ENCODE measurements at places on chromosomes 5 and 9.

- DNase-seq = no peak
Observed at GRCh38 chr5:39014561-39014960, 59.6 kb downstream of the RICTOR start.

- DNase-seq = no peak
Observed at GRCh38 chr5:33148076-33148513, 292.7 kb upstream of the TARS1 start.

- DNase-seq = peak; percentile 58
Observed at GRCh38 chr9:99092643-99093491, 12.0 kb upstream of the TGFBR1 start.

GRCh38 chr5:446066-446882 is 3.3 kb downstream of the EXOC3 start:
- DNase-seq = peak; percentile 26

DNA sequence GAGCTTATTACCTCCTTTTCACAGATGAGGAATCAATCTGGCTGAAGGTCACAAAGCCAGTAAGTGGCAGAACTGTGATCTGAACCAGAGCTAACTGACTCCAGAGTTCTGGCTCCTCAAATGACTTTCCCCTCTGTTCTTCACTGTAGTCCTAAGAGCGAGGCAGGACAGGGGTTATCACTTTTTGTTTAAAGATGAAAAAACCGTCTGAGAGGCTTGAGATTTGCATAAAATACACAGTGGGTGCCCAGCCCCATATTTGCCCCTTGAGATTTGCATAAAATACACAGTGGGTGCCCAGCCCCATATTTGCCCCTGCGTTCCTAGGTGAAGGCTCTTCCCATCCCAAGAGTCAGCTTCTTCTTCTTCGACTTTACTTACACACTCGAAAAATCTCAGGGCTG is 667 bp downstream of the FBXO10 start:
- DNase-seq = no peak

DNA sequence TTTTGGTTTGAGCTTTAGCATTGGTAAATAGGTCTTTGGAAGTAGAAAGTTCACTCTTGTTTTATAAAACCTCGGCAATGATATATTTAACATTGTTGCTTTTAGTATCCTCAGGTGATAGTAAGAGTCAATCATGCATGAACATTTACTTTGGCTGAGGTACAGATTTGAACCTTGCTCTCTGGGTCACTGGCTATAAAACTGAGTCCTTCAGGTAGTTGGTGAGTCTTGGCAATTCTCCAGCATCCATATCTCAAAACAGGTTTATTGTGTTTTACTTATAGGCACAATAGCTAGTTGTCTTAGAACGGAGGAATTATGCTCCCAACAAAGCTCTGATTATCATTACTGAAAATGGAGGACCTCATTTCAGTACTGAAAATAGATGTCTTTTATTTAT is 75.1 kb downstream of the MAT2B start:
- DNase-seq = no peak

GRCh38 chr5:35963381-35963843 is 25.0 kb upstream of the CAPSL start:
- DNase-seq = no peak

- DNase-seq = no peak
Observed at GRCh38 chr5:92567831-92568450, 1013.1 kb downstream of the NR2F1-AS1 start.

DNA sequence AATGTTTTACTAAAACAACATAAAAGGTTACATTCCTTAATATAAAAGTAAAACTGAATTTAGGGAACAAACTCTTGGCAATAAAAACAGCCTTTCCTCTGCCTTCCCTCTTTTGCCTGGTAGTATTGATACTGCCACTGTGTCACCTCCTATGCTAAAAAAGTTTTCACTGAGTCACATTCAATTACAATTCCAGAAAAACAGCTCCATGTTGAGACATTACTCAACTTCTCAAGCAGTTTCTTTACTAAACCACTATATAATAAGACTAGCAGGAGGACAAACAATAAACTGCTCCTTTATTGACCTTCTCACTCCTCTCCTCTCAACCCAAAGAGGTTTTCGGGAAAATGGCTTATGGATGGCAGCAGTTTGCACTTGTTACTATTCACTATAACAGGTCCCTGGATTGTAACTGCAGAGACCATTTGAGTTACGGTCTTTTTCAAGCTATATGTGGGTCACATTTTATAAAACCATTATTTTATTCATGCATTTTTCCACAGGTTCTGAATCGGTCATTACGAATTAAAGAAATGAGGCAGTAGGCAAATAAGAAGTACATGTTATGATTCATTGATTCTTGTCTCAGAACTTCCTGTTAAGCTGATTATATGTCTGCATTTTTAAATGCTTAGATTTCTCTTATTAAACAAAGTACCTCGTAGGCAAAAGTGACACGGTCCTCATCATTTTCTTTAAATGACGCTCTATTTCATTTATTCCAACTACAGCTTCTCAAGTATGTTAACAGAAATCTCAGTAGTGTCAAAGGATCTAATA is 2.1 kb downstream of the ZDHHC21 start:
- no peak for DNase-seq

DNA sequence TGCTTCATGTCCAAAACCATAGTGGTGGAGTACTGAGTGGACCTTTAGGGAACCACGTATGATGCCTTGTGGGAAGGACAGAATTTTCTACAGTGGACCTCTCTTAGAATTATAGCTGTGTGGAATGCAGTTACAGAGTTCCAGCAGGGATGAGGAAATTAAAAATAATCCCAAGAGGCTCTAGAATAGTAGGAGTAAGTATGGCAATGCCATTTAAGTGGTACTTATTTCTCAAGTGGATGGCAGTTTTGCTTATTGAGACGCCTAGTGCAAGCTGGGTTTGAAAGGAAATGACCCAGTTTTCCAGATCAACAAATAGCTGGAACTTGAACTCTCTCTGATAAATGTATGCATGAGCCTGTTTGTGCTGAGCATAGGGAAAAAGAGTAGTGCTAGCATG is 431.6 kb downstream of the PRR16 start:
- DNase-seq = no peak

DNA sequence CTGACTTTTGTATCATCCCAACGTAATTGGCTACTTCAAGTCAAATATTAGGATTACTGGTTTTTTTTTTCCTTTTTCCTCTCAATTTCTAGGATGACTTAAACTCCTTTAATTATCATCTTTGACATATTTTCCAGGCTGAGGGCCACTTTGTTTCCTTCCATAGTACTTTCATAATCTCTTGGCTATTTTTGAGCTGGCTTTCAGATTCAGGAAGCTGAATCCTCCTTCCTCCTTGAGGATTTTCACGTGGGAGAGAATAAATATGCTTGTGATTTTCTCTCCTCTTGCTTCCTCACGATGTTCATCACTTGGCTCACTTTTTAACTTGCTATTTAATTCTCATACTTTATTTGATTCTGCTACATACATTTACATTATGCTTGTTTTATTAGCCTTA is 88.1 kb downstream of the ITGA1 start:
- DNase-seq = no peak

GRCh38 chr5:133114166-133114932 is 62.5 kb downstream of the HSPA4 start:
- no peak for DNase-seq

DNA sequence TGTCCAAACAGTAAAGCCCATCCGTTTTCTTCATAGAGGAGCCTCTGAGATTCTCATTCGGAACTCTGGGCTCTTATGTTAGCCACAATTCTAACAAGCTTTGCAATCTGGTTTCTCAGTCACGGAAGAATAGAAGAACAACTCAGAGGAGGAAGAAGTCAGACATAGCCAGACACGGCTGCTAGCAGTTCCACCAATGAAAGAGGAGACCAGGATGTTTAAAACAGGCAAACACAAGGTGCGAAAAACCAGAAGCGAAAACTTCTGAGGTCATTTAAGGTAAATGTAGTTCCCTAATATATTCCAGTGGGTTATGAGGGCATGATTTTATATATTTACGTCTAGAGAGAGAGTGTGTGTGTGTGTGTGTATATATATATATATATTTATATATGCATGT is 34.1 kb upstream of the GDNF start:
- no peak for DNase-seq

DNA sequence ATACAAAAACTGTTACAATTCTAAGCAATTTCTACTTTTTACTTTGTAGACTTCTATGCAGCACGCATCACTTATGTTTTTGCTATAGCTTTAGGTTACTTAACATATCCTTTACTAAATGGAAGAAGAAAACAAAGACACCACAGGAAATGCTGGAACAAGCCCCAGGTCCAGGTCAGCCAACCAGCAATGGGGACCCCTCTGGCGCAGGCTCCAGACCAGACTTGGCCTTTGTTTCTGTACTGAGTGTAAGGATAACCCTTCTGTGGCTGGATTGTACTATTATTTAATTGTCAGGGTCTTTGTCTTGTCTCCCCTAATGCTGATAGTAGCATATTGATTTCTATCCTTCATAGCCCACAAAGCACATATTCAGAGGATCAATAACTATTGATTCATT is 4.2 kb downstream of the SEMA4D start:
- no peak for DNase-seq

- no peak for DNase-seq
Observed at GRCh38 chr9:136339173-136339957, 12.0 kb downstream of the GPSM1 start.

All from activated T-cell treated with anti-CD3 and anti-CD28 coated beads, Interleukin-2, amount 50 U/mL, for 24 hours (primary cell).